Activated CD8-positive, alpha-beta T cell treated with anti-CD3 and anti-CD28 coated beads, Interleukin-2, amount 10 ng/mL, durations not matched to agents 7 days and 5 days (primary cell): ENCODE measurements at places on chromosomes 2 and 18. TPM values are rescaled to one million over a fixed set of nuclear protein-coding genes. Genes with fewer than 3 reads are reported as not detected.

GRCh38 chr2:231923010-231923344 lies 3.2 kb downstream of the NPPC start:
- peaks cover 30% of the 10 kb centered on the region for H3K27me3 ChIP-seq
- no peaks in the 10 kb centered on the region for H3K36me3 ChIP-seq
- no peak overlapping the region for H3K4me3 ChIP-seq
- H3K4me1 ChIP-seq, result peaks cover 14% of the 10 kb centered on the region
- no peak overlapping the region for H3K27ac ChIP-seq

Gene AFF3
- total RNA-seq, result 7.9 TPM

DNA sequence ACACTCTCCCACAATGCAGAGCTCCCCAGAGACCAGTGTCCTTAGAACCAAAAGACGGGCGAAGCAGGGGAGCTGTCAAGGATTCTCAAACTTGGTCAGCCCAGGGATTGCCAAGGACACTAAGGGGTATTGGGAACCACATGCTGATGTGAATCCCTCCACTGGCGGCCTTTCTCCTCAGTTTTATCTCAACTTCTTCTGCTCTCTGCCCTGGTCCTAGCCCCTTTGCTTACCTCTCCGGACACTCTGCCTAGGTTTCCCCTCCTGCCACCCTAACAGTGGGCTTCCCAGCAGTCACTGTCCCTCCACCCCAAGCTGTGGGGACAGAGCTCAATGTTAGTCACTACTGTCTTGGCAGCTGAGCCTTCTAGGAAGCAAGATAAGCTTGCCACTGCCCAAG lies 61.1 kb downstream of the POLR1A start:
- peaks cover 69% of the 10 kb centered on the region for H3K36me3 ChIP-seq
- H3K27ac ChIP-seq, result peak overlapping the region; percentile 34
- no peaks in the 10 kb centered on the region for H3K27me3 ChIP-seq

Gene BCL11A
- total RNA-seq, result 0.03 TPM

DNA sequence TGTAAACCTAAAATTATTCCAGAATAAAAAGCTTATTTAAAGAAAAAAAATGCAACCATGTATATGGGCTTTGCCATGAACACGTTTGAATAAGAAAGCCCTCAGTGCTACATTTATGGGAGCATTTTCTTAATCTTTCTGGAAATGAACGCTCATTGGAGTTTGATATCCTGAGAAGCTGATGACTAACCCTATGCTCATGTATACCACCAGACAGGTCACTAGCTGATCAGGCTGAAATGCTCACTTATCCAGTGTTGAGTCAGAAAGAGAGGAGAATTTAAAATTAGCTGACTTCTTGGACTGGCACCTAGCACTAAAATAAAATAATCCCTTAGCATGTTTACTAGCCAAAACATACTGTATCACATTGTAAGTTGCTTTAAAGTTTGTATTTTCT lies 254.9 kb upstream of the SIX3 start:
- no peaks in the 10 kb centered on the region for H3K4me1 ChIP-seq
- no peak for DNase-seq
- H3K36me3 ChIP-seq, result no peaks in the 10 kb centered on the region
- no peak overlapping the region for H3K27ac ChIP-seq
- no peak overlapping the region for H3K4me3 ChIP-seq

- DNase-seq, result no peak
- no peaks in the 10 kb centered on the region for H3K36me3 ChIP-seq
- no peaks in the 10 kb centered on the region for H3K4me1 ChIP-seq
- H3K4me3 ChIP-seq, result no peak overlapping the region
- H3K27me3 ChIP-seq, result no peaks in the 10 kb centered on the region
These were observed 414.9 kb downstream of the SATB2 start for GRCh38 chr2:199042660-199043379.

GRCh38 chr2:226885769-226886435 lies 50.0 kb downstream of the RHBDD1 start:
- DNase-seq, result no peak
- H3K4me1 ChIP-seq, result no peaks in the 10 kb centered on the region
- H3K36me3 ChIP-seq, result peaks cover 8% of the 10 kb centered on the region
- no peaks in the 10 kb centered on the region for H3K27me3 ChIP-seq

Gene DYNAP
- total RNA-seq, result not detected

GRCh38 chr2:20524412-20525040 lies 77.7 kb downstream of the RHOB start:
- H3K4me1 ChIP-seq, result no peaks in the 10 kb centered on the region
- no peaks in the 10 kb centered on the region for H3K36me3 ChIP-seq
- no peak for DNase-seq
- H3K27ac ChIP-seq, result no peak overlapping the region

- no peak overlapping the region for H3K27ac ChIP-seq
- no peaks in the 10 kb centered on the region for H3K27me3 ChIP-seq
- H3K4me1 ChIP-seq, result no peaks in the 10 kb centered on the region
- no peaks in the 10 kb centered on the region for H3K36me3 ChIP-seq
- no peak for DNase-seq
- H3K4me3 ChIP-seq, result no peak overlapping the region
These were observed 120.4 kb downstream of the SLC5A7 start for GRCh38 chr2:108106731-108107130.

DNA sequence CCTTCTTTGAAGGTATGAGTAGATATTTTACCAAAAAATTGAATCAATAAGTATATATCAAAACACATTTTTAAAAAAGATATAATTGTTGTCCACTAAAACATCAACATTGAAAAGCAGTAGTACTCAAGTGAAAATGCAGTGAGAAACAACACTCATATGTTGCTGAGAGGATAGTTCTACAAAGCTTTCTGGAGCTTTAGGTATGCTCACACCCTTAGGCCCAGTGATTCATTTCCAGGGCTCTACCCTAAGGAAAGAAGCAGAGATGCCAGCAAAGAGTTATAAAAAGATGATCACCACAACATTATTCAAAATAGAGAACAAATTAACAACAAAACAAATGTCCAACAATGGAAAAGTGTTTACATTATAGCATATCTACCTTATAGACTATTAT lies 197.3 kb upstream of the CCDC150 start:
- DNase-seq, result no peak
- H3K4me3 ChIP-seq, result no peak overlapping the region
- no peaks in the 10 kb centered on the region for H3K4me1 ChIP-seq
- H3K27me3 ChIP-seq, result peaks cover 27% of the 10 kb centered on the region
- H3K36me3 ChIP-seq, result no peaks in the 10 kb centered on the region

- peaks cover 88% of the 10 kb centered on the region for H3K4me1 ChIP-seq
- H3K27me3 ChIP-seq, result no peaks in the 10 kb centered on the region
- H3K4me3 ChIP-seq, result no peak overlapping the region
- DNase-seq, result no peak
- H3K27ac ChIP-seq, result peak overlapping the region; percentile 17
These were observed 173.3 kb downstream of the ANKRD44 start for GRCh38 chr2:197137231-197137630.

DNA sequence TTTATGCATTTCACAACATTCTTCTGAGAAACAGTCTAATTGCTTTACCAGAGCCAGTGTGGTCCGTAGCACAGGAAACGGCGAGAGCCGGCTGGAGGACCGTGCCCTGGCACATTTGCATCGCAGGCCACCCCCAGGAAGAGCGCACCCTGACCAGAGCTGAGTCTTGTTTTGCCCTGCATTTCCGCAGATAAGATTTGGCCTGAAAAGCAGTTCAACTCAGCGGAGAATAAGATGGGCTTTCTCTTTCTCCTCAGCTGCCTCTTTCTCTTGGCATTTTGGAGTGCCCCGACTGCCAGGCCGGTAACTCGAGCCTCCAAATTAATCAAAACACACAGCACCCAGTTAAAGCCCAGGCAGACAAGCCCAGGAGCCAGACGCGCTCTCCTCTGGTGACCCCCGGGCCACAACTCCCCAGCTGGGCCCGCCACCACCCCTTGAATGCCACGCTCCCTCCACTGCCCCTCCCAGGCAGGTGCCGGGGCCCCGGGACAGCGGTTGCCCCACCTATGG lies 464 bp downstream of the COL4A4 start:
- H3K4me1 ChIP-seq, result peaks cover 9% of the 10 kb centered on the region
- H3K27ac ChIP-seq, result no peak overlapping the region
- peak overlapping the region; percentile 61 for H3K4me3 ChIP-seq
- peaks cover 74% of the 10 kb centered on the region for H3K27me3 ChIP-seq
- no peak for DNase-seq

DNA sequence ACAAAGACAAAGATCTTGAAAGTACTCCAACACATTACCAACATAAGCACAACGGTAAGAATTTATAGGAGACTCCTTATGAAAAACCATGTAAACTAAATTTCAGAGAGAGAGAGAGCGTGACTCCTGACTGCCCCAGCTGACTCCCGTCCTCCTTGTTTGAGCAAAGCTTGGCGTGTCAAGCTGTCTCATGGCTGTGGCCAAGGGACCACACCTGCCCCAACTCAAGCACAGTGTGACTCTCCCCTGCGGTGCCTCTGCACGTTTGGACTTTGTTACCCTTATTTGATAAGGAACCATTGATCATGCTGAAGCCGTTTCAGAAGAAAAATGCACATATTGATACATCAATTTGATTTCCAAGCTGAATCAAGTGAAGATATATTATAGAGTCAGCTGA lies 124.8 kb downstream of the COL6A3 start:
- no peak overlapping the region for H3K27ac ChIP-seq
- H3K27me3 ChIP-seq, result peaks cover 40% of the 10 kb centered on the region
- peaks cover 5% of the 10 kb centered on the region for H3K4me1 ChIP-seq
- no peak for DNase-seq
- H3K36me3 ChIP-seq, result no peaks in the 10 kb centered on the region

Gene C1QL2
- total RNA-seq, result not detected

GRCh38 chr2:25617948-25618646 lies 55.3 kb downstream of the DTNB start:
- peaks cover 7% of the 10 kb centered on the region for H3K36me3 ChIP-seq
- H3K4me1 ChIP-seq, result no peaks in the 10 kb centered on the region
- no peak overlapping the region for H3K27ac ChIP-seq
- H3K4me3 ChIP-seq, result no peak overlapping the region
- no peak for DNase-seq

Gene DUSP2
- 20.3 TPM for total RNA-seq

DNA sequence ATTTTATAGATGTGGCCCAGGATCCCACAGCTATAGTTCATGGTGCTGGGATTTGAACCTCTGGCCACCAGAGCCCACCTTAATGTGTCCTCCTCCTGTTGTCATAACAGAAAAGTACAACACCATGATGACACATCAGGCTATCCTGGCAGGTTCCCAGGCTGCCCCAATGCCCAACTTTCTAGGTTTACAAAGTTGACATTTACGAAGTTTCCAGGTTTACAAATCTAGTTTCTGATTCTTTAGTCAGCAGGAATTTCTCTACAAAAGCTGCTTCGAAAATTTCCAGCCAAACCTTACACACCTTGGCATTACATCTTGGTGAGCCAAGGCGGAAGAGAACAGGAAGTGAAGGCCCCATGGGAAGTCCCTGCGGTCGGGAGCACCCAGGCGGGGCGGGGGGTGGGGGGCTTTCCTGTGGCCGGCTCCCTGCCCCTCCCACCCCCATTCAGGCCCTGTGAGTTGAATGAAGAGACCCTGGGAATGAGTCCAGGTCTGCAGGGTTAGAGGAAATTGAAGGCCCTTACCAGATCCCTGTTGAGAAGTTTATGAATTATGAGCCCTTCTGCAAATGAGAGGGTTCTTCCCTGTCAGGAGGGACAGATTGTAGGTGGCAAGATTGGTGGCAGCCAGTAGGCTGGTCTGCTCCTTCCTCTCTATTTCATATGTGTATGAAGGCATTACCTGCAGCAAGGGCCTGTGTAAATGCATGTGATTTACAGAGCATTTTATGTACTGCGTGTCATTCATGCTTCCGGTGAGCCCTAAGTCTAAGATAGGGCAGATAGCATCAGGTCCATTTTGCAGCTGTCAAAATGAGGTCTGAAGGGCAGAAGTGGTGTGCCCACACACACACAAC lies 11.1 kb upstream of the IL1RN start:
- peaks cover 17% of the 10 kb centered on the region for H3K4me1 ChIP-seq
- H3K27me3 ChIP-seq, result peaks cover 9% of the 10 kb centered on the region
- no peak for DNase-seq
- peak overlapping the region; percentile 72 for H3K27ac ChIP-seq
- H3K36me3 ChIP-seq, result no peaks in the 10 kb centered on the region

GRCh38 chr2:35973132-35973736 lies 382.3 kb upstream of the CRIM1 start:
- no peak overlapping the region for H3K27ac ChIP-seq
- H3K36me3 ChIP-seq, result no peaks in the 10 kb centered on the region
- H3K4me3 ChIP-seq, result no peak overlapping the region
- peaks cover 19% of the 10 kb centered on the region for H3K27me3 ChIP-seq

Gene MAP3K19
- total RNA-seq, result not detected

DNA sequence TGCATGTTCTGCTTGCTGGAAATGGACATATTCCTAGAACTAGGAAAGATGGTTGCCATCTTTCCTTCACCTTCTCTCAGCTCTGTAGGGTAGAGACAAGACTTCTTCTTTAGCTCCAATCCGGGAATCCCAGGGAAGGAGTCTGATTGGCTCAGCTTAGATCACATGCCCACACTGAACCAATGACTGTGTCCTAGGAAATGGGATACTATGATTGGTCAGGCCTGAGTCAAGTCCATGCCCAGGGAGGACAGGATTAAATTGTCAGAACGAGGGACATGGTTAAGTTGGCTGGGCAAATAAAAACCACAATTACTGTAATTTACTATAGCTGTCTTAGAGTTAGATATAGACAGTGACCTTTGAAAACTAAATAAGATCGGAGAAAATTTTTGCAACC lies 31.4 kb downstream of the SEMA4F start:
- H3K36me3 ChIP-seq, result no peaks in the 10 kb centered on the region
- no peaks in the 10 kb centered on the region for H3K4me1 ChIP-seq
- H3K27ac ChIP-seq, result no peak overlapping the region
- no peak overlapping the region for H3K4me3 ChIP-seq
- no peak for DNase-seq

Gene WDCP
- 24.1 TPM for total RNA-seq

DNA sequence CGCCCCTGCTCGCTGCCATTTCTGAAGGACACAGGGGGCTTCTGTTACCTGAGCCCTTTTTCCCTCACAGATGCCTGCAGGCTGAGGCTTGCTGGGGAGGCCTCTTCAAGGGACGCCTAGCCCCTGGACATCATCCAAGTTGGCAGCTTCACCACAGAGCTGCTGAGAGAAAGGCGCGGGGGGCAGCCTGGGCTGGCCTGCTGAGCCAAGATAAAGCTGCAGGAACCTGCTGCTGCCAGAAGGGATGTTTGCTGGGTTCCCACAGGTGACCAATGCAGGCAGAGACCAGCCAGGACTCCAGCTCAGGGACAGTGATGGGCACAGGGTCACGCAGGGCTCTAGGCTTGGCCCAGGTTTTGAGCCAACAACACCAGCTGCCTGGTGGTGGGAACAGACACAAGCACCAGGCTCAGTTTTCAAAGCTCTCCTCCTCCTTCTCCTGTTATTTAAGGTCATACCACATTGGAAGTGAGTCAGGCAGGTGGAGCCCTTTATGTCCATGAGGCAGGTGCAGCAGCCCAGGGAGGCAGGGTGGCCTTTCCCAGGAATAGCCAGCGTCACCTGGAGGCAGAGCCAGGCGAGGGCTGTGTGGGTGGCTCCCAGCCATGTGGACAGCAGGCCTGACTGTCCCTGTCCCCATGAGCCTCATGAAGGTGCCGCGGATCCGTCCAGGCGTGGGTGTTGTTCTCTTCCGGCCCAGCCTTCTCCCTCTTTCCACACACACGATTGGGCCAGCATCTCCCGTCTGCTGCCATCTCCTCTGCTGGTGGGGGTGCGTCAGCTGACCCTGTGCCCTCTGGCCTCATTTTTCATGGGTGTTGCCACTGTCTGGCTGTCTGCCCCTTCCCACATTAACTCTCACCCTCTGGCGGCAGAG lies 515.5 kb upstream of the MYT1L start:
- no peaks in the 10 kb centered on the region for H3K4me1 ChIP-seq
- H3K27ac ChIP-seq, result no peak overlapping the region
- H3K36me3 ChIP-seq, result no peaks in the 10 kb centered on the region
- DNase-seq, result no peak
